ENCODE measurements at places on chromosomes 11 and 22.
A peak's percentile ranks its signal among the peaks of the same experiment; 100 is the strongest.

DNA sequence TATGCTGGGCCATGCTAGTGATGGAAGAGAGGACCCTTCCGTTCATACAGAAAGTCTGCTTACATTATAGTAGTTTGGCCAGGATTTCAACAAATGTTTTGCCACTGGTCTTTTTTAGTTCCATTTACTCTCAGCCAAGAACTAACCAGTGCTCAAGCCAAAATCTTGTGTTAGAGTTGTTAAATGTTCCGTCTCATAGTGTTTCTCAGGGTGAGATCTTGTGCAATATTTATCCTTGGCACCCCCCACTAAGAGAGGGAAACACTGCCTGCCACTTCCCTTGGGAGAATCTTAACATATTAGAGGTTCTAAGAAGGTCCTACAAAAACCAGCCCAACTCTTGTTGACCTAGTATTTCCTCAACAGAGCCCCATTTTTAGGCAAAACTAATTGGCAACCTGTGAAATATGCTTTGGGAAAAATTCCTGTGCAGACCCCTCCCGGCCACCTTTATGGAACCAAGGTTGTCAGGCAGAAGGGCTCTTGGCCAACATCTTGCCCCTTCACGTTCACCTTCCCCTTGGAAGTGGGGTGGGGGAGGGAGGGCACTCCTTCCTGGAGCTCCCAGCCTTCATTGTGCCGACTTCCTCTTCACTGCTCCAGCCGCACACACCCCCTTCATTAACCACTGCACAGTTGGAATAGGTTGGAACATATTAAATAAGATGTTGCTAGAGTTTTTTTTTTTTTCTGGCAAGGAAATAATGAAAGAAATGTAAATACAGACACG, 173.2 kb upstream of the SORL1-AS1 start:
- DNase-seq = no peak

DNA sequence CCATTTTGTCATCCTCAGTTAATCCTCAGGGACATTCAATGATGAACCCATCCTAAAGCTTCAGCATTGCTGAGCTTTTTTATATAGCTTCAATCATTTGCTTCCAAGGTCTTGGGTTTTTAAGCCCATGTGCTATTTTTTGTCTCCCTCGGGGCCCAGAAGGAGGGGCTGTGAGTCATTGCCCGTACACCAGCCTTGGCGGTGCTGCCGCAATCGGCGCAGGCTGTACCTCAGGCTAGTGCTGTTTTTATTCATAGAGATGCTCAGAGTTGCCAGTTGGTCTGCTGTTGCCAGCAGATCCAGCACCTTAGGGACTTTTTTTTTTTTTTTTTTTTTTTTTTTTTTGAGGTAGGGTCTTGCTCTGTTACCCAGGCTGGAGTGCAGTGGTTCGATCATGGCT, 35.5 kb downstream of the ACO2 start:
- no peak for DNase-seq

DNA sequence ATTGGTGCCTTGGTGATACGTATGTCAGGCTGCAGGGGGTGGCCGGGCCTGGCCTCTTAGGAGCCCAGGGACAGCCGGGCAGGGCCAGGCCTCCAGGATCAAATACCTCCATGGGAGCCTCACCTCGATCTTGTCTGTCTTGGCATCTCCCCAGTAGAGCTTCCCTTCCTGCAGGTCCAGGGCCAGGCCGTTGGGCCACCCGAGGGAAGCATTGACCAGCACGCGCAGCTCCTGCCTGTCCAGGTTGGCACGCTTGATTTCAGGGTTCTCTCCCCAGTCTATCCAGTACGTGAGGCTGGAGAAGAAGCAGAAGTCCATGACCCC, 137.7 kb downstream of the CRYBB2 start:
- DNase-seq = no peak

- no peak for DNase-seq
Measured at GRCh38 chr22:46846150-46846831, 83.8 kb downstream of the TBC1D22A start.

DNA sequence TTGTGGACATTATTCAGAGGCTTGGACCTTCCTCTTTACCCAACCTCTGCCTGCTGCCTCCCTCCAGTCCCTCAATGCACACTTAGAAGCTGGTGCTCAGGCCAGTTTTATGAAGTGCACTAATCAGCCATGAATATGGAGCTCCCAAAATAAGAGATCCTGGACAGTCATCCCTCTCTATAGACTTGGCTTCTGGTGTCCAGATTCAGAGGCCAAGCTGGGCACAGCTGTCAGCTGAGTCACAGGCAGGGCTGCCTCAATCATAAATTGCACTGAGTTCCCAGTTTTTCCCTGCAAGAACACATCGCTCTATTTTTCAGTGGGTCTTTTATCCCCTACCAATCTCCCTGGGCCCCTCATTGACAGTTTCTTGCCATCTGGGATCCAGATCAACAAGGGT, 161.7 kb upstream of the CADM1 start:
- no peak for DNase-seq

- DNase-seq = no peak
Measured at GRCh38 chr11:21561581-21561980, 631.3 kb upstream of the ANO5 start.

DNA sequence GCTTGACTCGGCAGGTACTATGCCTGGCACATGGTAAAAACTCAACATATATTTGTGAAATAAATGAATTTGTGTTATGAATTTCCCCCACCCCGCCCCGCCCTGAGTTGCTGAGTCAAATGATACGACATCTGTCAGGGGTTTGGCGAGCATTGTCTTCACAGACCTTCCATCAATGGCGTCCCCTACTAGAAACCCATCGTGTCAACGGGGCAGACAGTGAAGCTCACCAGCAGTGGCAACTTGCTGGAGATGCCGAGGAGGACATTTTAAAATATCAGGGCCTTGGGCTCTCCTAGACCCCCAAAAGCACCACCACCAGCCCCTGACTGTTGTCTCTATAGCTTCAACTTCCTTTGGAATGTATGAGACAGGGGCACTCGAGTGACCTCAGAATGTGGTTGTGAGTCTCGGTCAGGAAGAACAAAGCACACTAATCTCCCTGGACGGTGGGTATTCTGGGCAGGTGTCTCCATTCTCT, 761 bp upstream of the NXF1 start:
- no peak for DNase-seq

DNA sequence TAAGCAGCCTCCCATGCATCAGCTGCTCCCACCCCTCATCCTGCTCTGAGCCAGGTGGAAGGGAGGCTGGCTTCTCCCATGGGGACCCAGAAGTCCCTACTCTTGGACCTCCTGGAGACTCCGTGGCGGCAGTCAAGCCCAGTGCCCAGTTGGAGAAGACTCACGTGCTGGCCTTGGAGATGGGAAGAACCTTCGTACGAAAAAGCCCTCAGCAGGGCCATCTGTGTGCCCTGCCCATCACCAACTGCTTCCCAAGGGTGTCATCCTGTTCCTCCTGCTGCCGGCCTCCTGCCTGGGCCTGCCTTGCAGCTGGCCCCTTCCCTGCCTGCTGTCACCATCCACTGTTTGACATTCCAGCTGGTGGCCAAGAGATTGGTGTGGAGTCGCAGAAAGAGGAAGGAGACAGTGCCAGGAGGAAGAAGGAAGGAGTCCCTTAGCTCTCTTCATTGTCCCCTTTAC, 28.0 kb downstream of the ARHGAP1 start:
- no peak for DNase-seq

DNA sequence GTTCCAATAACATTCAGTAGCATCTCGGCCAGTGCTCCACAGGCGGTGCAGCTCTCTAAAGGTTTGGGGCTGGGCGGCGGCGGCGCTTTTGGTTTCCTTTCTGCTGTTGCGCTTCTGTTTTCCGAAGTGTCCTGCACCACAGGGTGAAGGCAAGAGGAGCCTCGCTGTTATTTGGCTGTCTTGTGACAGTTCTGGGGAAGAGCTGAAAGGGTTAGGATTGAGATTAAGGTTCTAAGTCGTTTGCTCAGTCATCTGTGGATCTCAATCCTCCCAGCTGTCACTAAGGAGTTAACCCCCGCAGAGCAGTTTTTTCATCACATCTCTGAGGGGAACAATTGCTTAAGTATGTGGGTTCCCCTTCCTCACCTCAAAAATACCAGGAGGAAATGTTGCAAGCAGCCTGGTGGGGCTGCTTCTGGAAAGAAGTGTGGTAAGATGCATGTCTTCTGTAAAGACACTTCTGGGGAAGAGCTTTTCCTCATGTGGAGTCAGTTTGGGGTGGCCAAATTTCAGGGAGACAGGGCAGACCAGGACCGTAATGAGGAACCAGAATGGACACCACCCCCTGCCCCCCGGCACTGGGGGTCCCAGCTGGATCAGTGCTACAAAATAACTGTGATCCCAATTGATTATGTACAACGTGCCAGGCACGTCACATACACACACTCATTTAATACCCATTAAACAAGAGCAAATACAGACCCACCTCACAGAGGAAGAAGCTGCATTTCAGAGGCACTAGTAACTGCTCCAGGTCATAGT, 14.2 kb downstream of the TMEM121B start:
- peak; percentile 89 for DNase-seq

DNA sequence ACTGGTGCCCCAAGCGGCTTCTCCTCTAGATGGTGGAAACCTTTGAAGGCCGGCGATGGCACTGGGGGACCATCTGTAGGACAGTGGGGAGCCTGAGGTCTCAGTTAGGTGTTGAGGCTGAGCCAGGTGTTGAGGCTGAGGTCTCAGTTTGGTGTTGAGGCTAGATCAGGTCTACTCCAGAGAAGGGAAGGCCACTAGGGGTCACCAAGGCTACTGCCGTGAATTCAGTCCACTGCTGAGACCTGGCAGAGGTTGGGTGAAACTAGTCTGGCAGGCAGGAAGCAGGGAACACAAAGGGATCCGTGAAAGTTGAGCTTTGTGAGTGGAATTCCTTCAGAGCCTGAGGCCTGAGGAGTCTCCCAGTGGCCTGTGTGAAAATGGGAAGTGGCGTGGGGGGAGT, 123.8 kb upstream of the FGF3 start:
- no peak for DNase-seq

GRCh38 chr11:73070653-73071052, 71.5 kb downstream of the FCHSD2 start:
- peak; percentile 26 for DNase-seq

GRCh38 chr11:128345316-128345715, 242.0 kb downstream of the ETS1 start:
- peak; percentile 10 for DNase-seq

DNA sequence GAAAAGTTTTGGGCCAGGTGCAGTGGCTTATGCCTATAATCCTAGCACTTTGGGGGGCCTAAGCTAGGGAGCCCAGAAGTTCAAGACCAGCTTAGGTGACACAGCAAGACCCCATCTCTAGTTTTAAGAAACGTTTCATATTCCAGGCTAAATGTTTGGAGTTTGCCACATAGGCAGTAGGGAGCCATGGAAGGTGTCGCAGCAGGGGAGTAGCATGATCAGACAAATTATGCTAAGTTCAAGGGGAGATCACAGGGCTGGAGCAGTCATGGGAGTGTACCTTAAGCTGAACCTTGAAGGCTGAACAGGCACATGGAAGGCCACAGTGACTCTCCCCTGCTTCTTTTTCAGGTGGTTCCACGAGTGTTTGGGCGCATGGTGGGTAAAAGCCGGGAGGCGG, 5.9 kb upstream of the NHERF4 start:
- DNase-seq = no peak

GRCh38 chr11:6360183-6360582, 30.1 kb upstream of the SMPD1 start:
- no peak for DNase-seq

DNA sequence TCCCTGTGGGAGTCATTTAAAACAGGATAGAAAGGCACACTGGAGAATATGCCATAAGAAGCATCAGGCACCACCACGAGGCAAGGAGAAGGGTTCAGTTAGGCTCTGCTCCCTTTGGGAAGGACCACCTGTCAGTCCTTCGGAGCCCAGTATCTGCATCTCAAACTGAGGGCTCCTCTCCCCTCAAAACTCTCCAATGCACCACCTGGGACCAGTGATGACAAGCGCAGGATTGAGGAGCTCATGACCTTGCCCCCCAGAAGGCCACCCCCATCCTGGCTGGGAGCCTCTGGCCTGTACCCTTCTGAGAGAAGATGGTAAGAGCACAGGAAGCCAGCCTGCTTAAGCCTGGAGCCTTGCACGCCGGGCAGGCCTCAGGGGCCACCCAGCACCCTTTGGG, 39.4 kb downstream of the OPCML start:
- no peak for DNase-seq

DNA sequence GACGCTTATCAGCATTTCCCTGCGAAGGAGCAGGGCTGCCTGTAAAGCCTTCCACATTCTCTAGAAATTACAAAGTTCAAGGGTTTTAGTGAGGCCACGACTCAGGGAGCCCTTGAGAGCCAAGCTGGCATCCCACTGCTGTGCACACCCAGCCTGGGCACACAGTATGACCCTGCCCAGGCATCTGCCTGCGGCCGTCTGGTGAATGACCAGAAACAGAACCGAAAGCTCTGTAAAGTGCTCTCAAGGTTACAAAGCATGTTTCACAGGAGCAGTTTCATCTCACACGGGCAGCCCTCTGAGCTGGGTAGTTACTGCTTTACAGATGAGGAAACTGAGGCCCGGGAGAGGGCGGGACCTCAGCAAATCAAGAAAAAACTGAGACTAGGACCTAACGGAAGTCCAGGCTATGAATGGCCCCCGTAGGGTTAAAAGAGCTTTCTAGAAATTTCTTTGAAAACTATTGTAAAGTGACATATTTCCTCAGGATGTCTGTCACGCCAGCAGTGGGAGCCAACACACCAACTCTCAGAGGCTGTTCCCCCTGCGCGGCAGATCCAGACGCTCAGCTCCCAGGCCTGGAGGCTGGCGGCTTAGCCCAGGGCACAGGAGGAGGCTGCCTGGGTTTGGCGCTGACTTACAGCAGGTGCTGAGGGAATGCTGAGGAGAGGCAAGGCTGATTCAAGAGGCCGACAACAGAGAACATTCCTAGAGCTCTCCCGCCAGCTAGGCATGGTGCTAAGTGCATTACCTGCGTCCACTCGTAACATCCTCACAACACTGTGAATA, 7.7 kb upstream of the TCF20 start:
- DNase-seq = peak; percentile 59

- DNase-seq = peak; percentile 83
Measured at GRCh38 chr11:131691181-131692041, 321.0 kb downstream of the NTM start.

DNA sequence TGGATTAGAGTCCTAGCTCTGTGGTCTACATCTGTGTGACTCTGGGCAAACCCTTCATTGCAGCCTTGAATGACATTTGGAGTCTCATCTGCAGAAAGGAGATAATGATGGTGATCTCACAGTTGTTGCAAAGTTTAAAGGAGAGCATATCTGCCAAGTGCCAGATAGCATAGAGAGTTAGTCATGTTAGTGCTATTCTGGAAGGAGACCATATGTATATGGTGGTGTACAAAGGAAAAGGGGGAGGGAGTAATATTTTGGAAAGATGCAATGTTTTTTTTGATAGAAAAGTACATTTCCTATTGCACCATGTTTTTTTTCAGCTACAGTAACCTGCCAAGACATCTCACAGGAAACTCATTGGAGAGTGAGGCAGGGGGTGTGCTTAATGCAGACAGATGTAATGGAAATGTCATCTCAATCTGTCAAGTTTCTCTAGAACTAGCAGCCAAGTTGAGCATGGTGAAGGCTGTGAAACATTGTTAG, 92.1 kb upstream of the NARS2 start:
- DNase-seq = peak; percentile 11
